SHP77 treated with DMSO at 0.1 percent for 48 hours (cell line): ENCODE measurements at places on chromosomes 7 and 10.

GRCh38 chr7:29359482-29360093, 165.0 kb downstream of the CHN2 start:
- no peak for DNase-seq

- no peak for DNase-seq
Observed at GRCh38 chr7:77879272-77879671, 80.7 kb downstream of the PHTF2 start.

GRCh38 chr7:18191862-18192625, 164.4 kb upstream of the PRPS1L1 start:
- DNase-seq = no peak

DNA sequence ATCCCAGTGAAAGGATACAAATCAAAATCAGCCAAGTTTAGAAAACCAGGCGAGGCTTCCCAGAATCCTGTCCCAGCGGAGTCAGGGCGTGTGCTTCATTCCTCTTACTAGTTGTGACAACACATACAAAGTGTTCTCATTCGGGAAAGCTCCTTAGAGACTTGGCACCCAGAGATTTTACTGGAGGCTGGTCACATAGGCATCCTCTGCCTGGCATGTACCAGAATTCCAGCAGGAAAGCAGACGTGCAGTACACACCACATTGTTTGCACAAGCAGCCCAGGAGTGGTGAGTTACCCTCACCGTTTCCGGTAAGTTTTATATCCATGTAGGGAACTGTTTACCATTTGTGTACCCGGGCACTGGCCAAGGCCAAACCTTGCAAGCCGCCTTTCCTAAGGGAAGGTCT, 34.9 kb downstream of the MMRN2 start:
- no peak for DNase-seq

DNA sequence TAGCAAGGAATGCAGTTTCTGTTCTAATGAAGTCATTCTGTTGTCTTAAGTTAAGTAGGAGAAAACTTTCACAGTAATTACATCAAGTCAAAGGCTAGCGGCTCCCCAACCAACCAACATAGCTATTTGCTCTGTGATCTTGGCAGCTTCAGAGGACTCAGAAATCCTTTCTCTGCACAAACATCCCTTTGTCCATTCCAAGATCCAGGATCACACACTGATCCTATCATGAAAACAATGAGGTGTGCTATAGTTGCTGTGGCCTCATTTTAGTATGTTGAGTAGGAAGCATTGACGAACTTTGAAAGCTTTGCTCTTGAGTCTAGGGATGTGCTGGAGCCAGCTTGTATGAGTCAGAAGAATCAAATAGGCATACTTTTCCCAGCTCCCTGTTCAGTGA, 218.2 kb upstream of the PRSS58 start:
- DNase-seq = no peak

GRCh38 chr10:22252224-22252800, 34.5 kb upstream of the EBLN1 start:
- no peak for DNase-seq

- DNase-seq = no peak
Observed at GRCh38 chr10:33102071-33102470, 144.0 kb upstream of the ITGB1 start.

DNA sequence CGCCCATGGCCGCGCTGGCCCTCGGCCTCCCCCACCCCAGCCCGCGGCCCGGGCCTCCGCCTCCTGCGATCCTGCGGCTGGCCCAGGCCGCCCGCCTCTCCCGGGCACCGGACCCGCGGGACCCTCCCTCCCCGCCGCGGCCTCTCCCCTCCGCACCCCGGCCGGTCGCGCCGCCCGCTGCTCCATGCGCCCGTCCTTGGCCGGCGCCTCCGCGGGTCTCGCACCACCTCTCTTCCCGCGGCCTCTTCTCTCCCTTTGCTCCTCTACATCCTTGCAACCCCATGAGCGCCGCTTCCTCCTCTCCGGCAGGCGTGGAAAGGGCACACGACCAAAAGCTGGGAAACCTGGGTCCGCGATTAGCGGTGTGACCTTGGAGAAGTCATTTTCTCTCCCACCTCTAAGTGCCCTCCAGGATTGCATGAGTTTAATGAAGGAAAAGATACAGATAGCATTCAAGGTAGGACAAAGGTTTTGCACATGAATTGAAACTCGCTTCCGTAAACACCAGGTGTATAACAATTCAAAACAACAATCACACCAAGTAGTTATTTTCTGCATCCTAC, 448 bp upstream of the SRPK2 start:
- DNase-seq = peak; percentile 51

- DNase-seq = no peak
Observed at GRCh38 chr7:150949564-150949963, 28.6 kb downstream of the KCNH2 start.

- DNase-seq = no peak
Observed at GRCh38 chr10:69842020-69842419, 40.3 kb downstream of the COL13A1 start.

DNA sequence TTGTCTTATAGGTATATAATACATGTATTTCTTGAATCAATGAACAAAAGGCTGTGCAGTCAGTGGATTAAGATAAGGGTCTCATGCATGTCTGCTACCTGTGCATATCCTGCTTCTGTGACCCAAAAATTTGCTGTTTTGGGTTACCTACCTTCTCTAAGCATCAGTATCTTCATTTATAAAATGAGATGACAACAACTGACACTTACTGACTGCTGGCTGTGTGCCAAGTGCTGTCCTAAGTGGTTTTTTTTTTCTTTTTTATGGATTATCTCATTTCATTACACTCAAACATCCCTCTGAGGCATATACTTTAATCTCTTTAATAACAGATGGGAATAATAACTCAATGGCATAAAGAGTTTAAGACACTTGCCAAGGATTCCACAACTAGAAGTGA, 2.1 kb downstream of the PDK4 start:
- no peak for DNase-seq

GRCh38 chr7:36802459-36803135, 78.3 kb upstream of the AOAH start:
- no peak for DNase-seq

DNA sequence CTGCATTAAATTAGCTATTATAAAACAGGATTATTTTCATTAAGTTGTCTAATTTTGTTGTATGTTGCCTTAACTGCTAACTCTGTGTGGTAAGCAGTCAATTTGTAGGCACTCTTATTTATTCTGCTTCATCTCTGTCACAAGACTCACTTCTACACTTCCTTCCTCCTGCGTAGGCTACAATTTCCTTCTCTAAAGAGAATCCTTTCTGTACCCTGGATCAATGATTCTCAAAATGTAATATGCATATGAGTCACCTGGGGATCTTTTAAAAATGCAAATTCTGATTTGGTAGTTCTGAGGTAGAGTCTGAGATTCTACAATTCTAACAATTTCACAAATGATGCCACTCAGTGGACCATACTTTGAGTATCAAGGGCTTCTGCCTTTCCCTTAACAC, 4.4 kb upstream of the UBE2D1 start:
- DNase-seq = no peak

DNA sequence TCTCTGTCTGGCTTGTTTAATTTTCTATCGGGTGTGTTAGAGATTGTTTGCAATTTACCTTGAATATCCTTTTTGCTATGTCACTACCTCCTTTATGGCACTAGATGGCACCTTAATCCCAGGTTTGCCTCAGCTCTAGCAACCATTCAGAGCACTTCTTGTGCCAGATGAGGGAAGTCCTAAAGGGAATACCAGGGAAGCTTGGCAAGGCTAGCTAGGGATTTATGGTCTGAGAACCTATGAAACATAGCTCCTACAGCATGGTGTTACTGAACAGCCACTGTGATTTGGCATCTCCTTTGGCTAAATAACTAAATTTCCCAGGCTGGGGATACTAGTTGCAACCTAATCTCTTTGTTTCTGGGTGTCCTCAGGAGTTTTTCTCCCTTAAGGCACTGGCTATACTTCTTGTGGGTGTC, 69.0 kb upstream of the VOPP1 start:
- peak; percentile 90 for DNase-seq

DNA sequence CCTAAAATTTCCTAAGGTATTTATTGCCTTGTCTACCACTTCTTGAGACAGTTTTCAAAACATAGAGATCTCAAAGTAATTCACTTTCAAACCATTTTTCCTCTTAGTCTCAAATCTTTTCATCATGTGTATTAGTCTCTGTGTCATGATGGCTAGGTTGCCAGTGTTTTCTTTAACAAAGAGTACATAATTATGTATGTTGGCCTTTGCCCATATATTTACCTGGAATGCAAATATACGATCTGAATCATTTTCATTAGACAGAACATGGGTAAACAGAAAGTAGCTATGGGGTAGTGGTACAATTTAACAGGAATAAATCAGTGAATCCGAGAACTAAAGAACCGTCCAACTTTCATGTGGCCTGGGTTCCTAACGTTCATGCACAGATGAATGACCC, 852.1 kb upstream of the MBL2 start:
- no peak for DNase-seq

DNA sequence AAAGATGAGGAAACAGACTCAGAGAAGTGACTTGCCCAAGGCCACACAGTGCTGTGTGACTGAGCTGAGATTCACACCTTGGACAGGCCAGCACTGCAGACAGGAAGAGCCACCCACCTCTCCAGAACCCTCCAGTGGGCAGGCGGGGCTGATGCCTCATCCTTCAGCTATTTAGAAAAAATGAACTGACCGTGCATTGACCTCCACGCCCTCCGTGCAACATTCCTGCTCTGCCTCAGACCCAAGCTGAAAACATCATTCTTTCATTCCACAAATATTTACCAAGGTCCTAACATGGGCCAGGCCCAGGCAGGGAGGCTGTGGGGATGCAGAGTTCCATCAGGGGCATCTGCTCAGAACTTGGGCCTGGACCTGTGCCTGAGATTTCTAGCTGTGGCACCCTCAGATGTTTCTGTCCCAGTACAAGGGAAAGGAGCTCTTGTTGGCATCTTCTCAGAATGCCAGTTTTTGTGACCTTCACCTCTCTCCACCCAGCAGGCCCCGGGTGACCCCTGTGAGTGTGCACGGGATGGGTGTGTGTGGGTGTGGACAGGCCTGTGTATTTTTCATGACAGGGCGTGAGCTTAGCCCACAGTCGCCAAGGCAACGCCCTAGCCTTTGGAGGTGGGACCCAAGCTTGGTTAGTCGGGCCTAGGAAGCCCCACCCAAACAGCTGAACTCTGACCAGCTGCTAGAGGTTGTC, 6.5 kb downstream of the VSIR start:
- DNase-seq = no peak

GRCh38 chr7:71925663-71926062, 486.5 kb downstream of the CALN1 start:
- DNase-seq = no peak

DNA sequence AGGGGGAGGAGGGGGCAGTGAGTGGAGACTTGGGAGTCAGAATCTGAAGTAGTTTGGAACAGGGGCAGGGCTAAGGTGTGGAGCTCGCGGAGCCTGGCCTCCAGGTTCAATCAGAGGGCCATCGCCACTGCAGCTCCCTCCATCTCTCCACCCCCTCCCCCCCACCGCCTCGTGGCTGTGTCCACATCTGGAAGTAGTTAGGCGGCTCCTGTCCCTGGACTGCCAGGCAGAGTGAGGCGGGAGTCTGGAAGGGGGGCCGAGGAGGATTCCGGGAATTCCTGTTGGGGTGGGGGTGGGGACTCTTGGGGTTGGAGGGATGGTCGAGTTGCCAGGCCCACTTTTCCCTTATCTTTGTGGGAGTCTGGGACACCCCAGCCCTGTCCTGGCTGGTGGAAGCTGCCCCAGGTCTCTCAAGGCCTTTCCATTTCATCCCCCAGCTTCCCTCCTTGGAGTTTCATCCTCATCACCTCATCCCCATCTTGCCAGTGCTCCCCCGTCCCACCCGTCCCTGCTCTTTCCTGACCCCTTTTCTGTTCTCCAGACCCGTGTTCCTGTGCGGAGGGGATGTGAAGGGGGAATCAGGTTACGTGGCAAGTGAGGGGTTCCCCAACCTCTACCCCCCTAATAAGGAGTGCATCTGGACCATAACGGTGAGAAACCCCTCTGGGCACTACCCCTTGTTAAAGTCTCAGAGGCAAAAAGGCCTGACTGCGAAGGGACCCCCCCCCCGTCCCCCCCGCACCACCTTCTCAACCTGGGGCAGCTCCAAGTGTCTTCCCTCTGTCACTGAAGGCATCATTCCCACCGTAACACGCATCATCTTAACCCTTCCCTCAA, 944 bp downstream of the PCOLCE start:
- DNase-seq = no peak

DNA sequence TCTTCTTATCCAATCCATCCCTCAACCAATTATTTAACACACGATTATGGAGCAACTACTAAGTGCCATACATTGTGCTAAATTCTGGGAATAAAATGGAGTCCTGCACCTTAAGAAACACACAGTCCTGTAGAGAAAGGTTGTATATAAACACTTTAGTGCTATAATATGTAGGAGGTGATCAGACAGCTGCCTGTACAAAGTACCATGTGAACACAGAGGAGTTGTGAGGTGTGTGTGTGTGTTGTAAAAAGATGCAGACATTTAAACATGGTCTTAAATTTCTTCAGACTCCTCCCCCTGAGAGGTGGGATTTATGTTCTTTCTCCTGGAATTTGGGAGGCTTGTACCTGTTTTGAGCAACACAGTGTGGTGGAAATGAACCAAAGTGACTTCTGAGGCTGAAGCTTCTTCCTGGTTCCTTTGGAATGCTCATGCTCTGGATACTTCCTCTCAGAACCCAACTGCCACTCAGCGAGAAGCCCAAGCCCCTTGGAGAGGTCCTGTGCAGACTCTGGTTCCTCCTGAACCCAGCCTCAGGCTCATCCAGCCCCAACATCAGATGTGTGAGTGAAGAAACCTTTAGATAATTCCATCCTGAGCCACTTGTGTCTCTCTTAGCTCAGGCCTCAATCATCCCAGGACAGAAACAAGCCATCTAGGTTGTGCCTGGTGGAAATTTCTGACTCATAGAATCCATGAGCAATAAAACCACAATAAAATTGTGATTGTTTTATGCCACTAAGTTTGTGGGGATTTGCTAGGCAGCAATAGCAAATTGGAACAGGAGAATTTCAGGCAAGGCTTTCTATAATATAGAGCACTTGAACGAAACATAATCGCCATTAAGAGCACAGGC, 161.2 kb upstream of the FAM3C start:
- no peak for DNase-seq

DNA sequence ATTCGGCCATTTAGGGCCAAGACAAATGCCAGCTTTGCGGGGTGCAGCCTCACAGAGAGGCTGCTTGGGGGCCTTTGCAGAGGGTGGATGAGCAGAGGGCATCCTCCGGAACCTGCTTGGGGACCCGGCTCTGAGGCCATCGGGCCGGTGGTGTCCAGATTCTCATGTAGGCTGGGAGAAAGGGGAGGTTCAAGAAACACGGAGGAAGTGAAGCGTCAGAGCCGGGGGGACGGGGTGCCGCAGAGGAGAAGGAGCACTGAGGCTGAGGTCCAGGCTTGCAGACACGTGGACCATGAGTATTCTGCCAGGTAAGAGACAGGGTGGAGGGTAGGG, 150.7 kb upstream of the SHH start:
- DNase-seq = no peak

DNA sequence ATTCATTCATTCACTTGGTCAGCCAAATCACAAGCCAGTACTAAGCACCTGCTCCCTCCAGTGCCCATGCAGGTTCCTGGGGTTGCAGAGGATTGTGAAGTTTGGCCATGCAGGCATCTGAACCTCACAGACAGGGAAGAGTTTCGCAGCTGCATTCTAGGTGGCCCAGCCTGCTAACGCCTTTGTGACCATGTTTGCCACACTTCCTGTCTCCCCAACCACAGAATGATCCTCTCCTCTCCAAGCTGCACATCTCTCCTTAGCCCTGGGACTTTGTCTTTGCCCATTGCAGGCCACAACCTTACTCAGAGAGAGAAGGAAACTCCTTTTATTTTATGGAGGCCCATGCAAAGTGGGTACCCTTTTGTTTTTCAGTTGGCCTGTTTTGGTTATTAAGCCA, 31.8 kb downstream of the EPDR1 start:
- no peak for DNase-seq
